ENCODE measurements at places on chromosomes 6 and 20.

GRCh38 chr6:15363164-15363522 lies 117.3 kb downstream of the JARID2 start:
- no peak for DNase-seq

- DNase-seq: no peak
Observed at GRCh38 chr6:5096482-5096881, 11.3 kb downstream of the PPP1R3G start.

GRCh38 chr6:29814379-29815117 lies 13.1 kb upstream of the HLA-G start:
- DNase-seq: no peak

DNA sequence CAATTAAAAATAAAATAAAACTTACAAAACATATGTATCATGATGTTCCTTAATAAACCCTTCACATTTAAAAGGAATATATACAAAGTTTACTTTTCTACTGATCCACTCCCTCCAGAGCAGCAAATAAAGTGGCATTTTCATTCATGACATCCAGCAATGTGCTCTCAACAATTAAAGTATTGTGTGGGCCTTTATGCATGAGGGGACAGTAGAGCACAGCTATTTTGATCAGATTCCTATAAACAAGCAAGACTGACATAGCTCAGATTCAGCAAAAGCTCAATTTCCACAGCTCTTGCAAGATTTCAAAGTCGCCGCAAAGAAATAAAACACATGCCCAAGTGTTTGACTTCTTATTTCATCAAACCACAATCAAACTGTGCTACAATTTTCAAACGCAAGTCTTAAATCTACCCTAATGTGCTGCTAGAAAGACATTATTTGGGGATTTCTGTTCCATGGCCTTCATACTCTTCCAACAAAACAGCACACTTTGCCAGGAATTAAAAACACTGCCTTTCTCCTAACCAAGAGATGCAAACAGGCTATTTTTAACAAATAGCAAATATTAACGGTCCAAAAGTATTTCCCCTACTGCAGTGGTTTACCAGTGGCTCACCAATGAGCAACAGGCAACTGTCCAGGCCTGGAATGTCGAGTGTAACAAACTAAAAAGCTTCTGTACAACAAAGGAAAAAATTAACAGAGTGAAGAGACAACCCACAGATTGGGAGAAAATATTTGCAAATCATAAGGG lies 52.3 kb downstream of the MBOAT1 start:
- DNase-seq: peak; percentile 21

- no peak for DNase-seq
Observed at GRCh38 chr20:41938353-41938752, 320.2 kb upstream of the CHD6 start.
